ENCODE measurements at places on chromosomes 12 and 14.

GRCh38 chr14:52314595-52315354, 663 bp downstream of the PTGER2 start:
- H3K27ac ChIP-seq: no peak overlapping the region
- DNase-seq: peak; percentile 70
- H3K4me3 ChIP-seq: peak overlapping the region; percentile 33

GRCh38 chr12:2408262-2408661, 355.5 kb downstream of the CACNA1C start:
- no peaks in the 10 kb centered on the region for H3K4me1 ChIP-seq
- H3K4me3 ChIP-seq: no peak overlapping the region
- peaks cover 20% of the 10 kb centered on the region for H3K27me3 ChIP-seq
- H3K36me3 ChIP-seq: no peaks in the 10 kb centered on the region

GRCh38 chr14:102095871-102096568, 9.2 kb upstream of the HSP90AA1 start:
- peaks cover 13% of the 10 kb centered on the region for H3K4me1 ChIP-seq
- H3K36me3 ChIP-seq: no peaks in the 10 kb centered on the region
- no peak overlapping the region for H3K4me3 ChIP-seq
- H3K27me3 ChIP-seq: no peaks in the 10 kb centered on the region

DNA sequence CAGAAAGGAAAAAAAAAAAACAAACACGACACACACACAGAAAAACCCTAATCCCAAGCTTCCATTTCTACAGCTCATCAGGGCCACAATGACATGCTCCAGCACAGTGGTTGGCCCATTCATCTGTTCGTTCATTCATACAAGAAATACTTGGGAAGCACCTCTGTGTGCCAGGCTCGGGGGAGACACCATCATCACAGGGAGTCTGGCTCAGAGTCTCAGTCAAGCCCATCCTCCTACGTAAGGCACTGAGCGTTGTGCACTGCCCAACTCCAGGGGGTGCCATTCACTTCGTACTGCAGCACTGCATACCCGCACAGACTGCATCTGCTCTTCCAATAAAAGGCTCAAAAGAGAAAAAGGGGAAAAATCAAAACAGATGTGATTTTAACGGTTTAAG, 15.3 kb downstream of the VPS37B start:
- no peaks in the 10 kb centered on the region for H3K27me3 ChIP-seq
- peaks cover 47% of the 10 kb centered on the region for H3K4me1 ChIP-seq
- DNase-seq: no peak
- peak overlapping the region; percentile 80 for H3K27ac ChIP-seq

GRCh38 chr14:53430870-53431269, 277.7 kb upstream of the DDHD1 start:
- no peak for DNase-seq
- no peaks in the 10 kb centered on the region for H3K27me3 ChIP-seq
- H3K36me3 ChIP-seq: no peaks in the 10 kb centered on the region

- H3K4me3 ChIP-seq: no peak overlapping the region
- peaks cover 10% of the 10 kb centered on the region for H3K4me1 ChIP-seq
- no peaks in the 10 kb centered on the region for H3K27me3 ChIP-seq
- H3K27ac ChIP-seq: no peak overlapping the region
- no peak for DNase-seq
Measured at GRCh38 chr12:96327889-96328288, 72.3 kb downstream of the CDK17 start.

DNA sequence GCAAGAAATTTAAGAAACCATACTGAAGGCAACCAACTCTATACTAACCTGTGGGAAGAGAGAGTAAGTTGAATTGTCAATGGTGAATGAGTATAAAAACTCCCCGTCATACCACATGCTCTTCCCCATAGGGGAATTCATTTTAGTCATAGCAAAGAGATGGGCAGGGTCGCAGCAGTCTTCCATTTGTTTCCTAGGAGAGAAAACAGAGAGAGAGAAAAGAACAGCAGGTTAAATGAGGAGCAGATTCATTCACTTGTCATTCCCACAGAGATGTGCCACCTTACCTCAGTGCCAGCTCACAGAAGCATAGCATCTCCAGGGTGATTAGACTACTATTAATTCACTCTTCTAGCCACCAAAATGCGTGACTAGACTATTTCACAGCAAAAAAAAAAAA, 47.4 kb downstream of the ST8SIA1 start:
- no peaks in the 10 kb centered on the region for H3K27me3 ChIP-seq
- H3K4me3 ChIP-seq: no peak overlapping the region
- H3K36me3 ChIP-seq: no peaks in the 10 kb centered on the region
- no peak for DNase-seq
- H3K4me1 ChIP-seq: peaks cover 15% of the 10 kb centered on the region

DNA sequence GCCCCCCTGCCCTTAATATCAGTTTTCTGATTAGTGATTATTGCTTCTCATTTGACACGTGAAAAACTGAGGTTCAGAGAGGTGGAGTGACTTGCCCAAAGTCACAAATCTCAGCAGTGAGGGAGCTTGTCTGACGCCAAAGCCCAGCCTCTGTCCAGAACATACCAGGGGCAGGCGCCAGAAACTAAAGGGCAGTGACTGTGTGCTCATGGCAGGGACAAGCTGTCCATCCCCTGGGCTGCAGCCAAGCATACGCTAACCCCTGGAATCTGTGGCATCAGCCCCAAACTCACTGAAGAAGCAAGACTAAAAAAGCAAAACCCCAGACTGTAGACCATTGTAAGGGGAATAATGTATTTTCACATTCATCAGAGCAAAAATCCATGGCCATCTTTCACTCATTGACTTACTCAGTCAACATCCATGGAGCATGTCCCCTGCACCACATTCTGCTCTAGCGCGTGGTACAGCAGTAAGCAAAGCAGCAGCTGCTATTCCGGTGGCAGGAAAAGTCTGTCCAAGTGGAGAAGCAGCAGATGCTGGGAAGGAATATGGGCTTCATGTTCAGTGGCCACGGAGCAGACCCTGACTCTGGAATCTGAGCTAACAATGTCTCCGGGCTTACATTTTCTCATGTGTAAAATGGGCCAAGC, 1.5 kb upstream of the SERPINA4 start:
- H3K4me1 ChIP-seq: no peaks in the 10 kb centered on the region
- no peak overlapping the region for H3K4me3 ChIP-seq
- no peak overlapping the region for H3K27ac ChIP-seq
- no peaks in the 10 kb centered on the region for H3K36me3 ChIP-seq
- H3K27me3 ChIP-seq: no peaks in the 10 kb centered on the region

- H3K27ac ChIP-seq: no peak overlapping the region
- no peaks in the 10 kb centered on the region for H3K27me3 ChIP-seq
- peaks cover 59% of the 10 kb centered on the region for H3K36me3 ChIP-seq
- no peak overlapping the region for H3K4me3 ChIP-seq
- H3K4me1 ChIP-seq: no peaks in the 10 kb centered on the region
Measured at GRCh38 chr12:133010657-133011297, 24.6 kb downstream of the ZNF26 start.

- H3K27ac ChIP-seq: peak overlapping the region; percentile 97
- H3K4me1 ChIP-seq: peaks cover 40% of the 10 kb centered on the region
- no peak for DNase-seq
- no peaks in the 10 kb centered on the region for H3K27me3 ChIP-seq
Measured at GRCh38 chr14:61480704-61481285, 159.4 kb downstream of the PRKCH start.

- H3K36me3 ChIP-seq: no peaks in the 10 kb centered on the region
- H3K4me3 ChIP-seq: no peak overlapping the region
- peaks cover 61% of the 10 kb centered on the region for H3K27me3 ChIP-seq
- no peaks in the 10 kb centered on the region for H3K4me1 ChIP-seq
- no peak for DNase-seq
Measured at GRCh38 chr12:113462117-113462774, 9.4 kb downstream of the LHX5 start.

DNA sequence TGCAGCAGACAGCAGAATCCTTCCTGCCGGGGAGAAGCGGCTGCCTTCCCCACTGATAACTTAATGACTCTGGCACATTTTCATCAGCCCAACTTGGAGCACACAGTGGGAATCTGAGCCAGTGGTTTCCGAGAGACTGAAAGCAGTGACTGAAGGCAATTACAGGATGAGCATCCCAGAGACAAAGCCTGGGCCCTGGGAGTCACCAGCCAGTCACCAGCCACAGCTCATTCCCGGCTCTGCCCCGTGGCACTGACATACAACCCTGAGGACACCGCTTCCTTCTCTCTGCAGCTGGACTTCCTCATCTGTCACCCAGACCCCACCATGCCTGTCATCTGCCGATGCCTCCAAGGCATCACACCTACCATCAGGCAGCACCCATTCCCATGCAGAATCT, 192.3 kb downstream of the DPF3 start:
- H3K27ac ChIP-seq: no peak overlapping the region
- H3K4me3 ChIP-seq: no peak overlapping the region
- H3K27me3 ChIP-seq: no peaks in the 10 kb centered on the region
- DNase-seq: no peak
- H3K36me3 ChIP-seq: no peaks in the 10 kb centered on the region
- no peaks in the 10 kb centered on the region for H3K4me1 ChIP-seq

DNA sequence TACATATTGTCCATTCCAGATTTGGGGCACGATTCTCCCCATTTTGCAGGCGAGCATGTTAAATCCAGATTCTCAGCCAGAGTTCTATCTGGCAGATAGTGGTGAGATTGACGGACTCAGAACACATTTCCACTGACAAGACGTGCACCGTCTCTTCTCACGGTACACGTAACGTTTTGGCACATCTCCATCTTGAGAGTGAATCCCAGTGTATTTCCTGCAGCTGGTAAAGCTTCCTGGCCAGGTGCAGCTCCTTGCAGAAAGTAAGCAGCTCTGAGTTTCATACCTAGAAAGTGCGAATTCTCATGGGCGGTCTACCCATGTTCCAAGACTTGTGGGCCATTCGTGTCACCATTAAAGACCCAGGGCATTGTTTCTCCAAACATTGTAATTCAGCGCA, 102.6 kb downstream of the TSPAN9 start:
- no peaks in the 10 kb centered on the region for H3K27me3 ChIP-seq
- no peak overlapping the region for H3K27ac ChIP-seq
- peaks cover 5% of the 10 kb centered on the region for H3K4me1 ChIP-seq
- H3K4me3 ChIP-seq: no peak overlapping the region
- H3K36me3 ChIP-seq: no peaks in the 10 kb centered on the region

DNA sequence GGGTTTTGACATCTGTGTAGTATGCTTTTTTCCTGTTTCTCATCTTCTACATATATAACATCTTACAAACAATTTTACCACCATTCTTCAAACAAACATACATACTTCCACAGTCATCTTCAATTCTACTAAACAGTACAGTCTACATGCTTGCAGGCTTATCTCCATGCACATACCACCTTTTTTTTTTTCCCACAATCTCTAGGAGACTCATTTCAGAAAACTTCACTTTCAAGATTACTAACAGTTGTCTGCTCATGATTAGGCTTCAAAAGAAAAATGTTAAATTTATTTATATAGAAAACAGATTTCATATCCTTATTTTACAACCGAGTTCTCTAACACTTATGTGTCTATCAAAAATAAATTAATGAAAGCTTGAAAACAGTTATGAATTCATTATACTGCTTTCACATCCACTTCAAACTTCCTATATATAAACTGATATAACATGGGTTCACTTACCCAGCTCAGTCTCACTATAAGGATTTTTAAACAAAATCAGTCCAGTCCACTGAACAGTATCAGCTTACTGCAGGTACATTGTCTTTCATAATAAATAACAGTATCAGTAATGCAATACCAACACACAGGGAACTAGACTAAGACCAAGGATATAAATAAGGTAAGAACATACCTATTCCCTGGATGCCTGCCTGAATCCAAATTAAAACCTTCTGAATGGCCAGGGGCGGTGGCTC, 42.5 kb downstream of the LRP6 start:
- H3K36me3 ChIP-seq: no peaks in the 10 kb centered on the region
- no peak overlapping the region for H3K4me3 ChIP-seq
- no peak for DNase-seq
- no peaks in the 10 kb centered on the region for H3K27me3 ChIP-seq

DNA sequence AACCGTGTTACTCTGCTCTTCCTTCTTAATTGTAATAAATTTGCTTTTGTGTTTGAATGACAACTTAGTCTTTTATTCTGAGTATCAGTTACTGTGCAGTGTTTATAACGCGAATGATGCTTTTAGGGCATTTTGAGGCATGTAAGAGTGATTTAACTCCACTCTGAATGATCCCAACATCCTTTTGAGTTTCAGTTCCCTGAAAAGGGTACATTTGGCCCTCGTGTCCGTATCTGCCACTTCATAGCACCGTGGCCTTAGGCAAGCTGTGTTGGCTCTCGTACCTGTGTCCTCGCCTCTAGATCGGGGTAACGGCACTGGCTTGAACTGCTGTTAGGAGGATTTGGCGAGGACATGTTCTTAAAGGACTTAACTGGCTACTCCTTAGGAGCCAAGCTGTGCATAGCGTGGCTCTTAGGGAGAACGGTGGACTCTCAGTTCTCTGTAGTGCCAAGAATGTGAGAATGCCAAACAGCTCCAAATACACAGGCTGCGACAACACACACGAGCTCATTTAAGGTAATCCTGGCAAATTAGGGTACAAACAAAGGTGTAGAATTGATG, 92.0 kb downstream of the PPP2R5C start:
- no peaks in the 10 kb centered on the region for H3K27me3 ChIP-seq
- peaks cover 6% of the 10 kb centered on the region for H3K4me1 ChIP-seq
- H3K27ac ChIP-seq: no peak overlapping the region
- H3K4me3 ChIP-seq: no peak overlapping the region
- no peak for DNase-seq
- peaks cover 24% of the 10 kb centered on the region for H3K36me3 ChIP-seq

- no peak overlapping the region for H3K4me3 ChIP-seq
- H3K4me1 ChIP-seq: no peaks in the 10 kb centered on the region
- no peak overlapping the region for H3K27ac ChIP-seq
- no peak for DNase-seq
- H3K27me3 ChIP-seq: no peaks in the 10 kb centered on the region
- H3K36me3 ChIP-seq: no peaks in the 10 kb centered on the region
Measured at GRCh38 chr12:107634530-107634929, 51.1 kb upstream of the PWP1 start.

DNA sequence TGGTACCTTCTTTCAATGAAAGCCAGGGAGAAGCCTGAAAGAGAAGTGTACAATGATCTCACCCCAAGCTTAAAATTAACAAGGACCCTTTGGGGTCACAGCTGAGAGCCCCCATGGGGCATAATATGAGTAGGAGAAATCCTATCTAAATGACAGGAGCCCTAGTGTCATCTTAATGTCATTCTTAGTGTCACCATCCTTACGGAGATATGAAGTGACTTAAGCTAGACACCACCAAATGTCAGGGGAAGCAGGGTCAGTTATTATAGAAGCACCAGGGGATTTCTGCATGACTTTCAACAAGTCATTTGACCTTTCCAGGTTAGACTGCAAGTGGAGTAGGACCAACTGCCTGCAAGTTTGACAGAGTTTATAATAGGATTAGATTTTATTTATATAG, 28.9 kb upstream of the STON2 start:
- peaks cover 6% of the 10 kb centered on the region for H3K36me3 ChIP-seq
- H3K4me3 ChIP-seq: no peak overlapping the region
- no peaks in the 10 kb centered on the region for H3K27me3 ChIP-seq
